ENCODE measurements at places on chromosomes 5 and 9. TPM values are rescaled to one million over a fixed set of nuclear protein-coding genes. Genes with fewer than 3 reads are reported as not detected.

SCAI gene
- total RNA-seq, result 5.4 TPM

FOXD4 gene
- 0.44 TPM for total RNA-seq

CBY3 gene
- not detected for total RNA-seq

DNAH5 gene
- total RNA-seq, result 0.46 TPM

FSTL4 gene
- total RNA-seq, result not detected

GAS1 gene
- total RNA-seq, result 70.0 TPM

IRX2 gene
- 9.1 TPM for total RNA-seq

FBP1 gene
- not detected for total RNA-seq

- no peak overlapping the region for H3K4me3 ChIP-seq
- H3K27me3 ChIP-seq, result peaks cover 67% of the 10 kb centered on the region
- no peaks in the 10 kb centered on the region for H3K4me1 ChIP-seq
- no peaks in the 10 kb centered on the region for H3K36me3 ChIP-seq
These were observed 22.0 kb upstream of the TIFAB start for GRCh38 chr5:135473956-135474670.

DNA sequence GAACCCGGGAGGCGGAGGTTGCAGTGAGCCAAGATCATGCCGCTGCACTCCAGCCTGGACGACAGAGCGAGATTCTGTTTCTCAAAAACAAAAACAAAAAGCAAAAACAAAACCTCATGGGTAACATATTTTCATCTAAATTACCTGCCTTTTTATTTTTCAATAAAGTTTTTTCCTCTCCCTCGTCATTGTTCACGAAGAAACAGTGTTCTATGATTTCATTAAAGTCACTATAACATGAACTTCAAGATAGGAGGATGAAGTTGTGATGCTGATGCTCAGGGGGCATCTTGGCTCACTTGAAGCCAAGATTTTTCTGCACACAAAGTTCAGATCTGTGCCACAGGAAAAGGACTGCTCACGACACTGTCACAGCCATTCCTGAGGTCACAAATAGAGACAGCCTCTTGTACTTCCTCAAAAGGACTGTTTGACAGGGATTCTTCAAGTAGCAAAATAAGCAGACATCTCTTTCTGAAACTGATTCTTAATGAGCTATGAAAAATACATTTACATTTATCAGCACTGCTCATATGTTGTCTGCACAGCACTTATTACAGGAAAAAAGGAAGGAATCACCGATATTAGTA lies 16.1 kb downstream of the NIPSNAP3B start:
- no peak for DNase-seq
- H3K36me3 ChIP-seq, result peaks cover 13% of the 10 kb centered on the region
- H3K27ac ChIP-seq, result no peak overlapping the region

GRCh38 chr9:84846906-84847305 lies 177.4 kb downstream of the NTRK2 start:
- peaks cover 17% of the 10 kb centered on the region for H3K4me1 ChIP-seq
- no peak overlapping the region for H3K4me3 ChIP-seq
- H3K27ac ChIP-seq, result no peak overlapping the region
- no peaks in the 10 kb centered on the region for H3K27me3 ChIP-seq
- H3K36me3 ChIP-seq, result peaks cover 2% of the 10 kb centered on the region

GRCh38 chr9:122265149-122265915 lies 650 bp downstream of the MRRF start:
- H3K4me1 ChIP-seq, result peaks cover 42% of the 10 kb centered on the region
- H3K27me3 ChIP-seq, result no peaks in the 10 kb centered on the region
- DNase-seq, result no peak
- H3K4me3 ChIP-seq, result peak overlapping the region; percentile 95
- H3K36me3 ChIP-seq, result peaks cover 4% of the 10 kb centered on the region

DNA sequence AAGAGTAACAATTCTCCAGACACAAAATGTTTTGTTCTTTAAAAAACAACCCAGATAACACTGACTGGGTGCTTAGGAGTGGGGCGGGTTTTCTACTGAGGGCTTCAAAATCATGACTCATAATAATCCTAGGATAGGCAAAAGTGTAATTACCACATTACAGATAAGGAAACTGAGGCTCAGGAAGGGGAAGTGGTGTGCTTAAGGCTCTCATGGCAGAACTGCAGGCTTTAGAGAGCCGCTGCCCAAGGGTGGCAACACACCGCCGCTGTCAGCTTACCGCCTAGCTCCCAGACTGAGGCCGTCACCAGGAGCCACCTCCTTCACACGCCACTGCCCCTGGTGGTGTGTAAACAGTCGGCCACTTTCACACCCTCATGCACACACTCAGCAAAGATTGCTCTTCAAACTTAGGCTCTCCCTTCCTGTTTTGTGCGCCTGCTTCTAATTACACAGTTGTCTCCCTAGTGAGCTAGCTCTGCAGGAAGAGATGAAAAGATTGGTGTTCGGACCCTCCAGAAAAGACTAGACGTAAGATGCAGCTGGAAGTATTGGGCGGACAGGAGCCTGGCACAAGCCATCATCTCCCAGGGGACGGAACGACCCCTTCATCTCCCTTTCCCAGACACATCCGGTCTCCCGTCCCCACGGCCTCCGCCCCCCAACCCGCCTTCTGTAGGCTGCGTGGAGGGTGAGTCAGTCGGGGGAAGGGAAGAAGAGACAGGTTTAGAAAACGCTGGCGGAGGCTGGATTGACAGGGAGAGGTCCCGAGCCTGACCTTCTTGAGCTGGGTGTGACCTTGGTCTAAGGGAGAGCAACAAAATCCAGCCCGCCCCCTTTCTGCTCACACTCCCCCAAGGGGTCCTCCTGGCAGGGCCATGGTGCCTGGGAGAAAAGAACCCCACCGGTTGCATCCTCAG lies 162.7 kb downstream of the SYK start:
- H3K36me3 ChIP-seq, result no peaks in the 10 kb centered on the region
- peak overlapping the region; percentile 88 for H3K27ac ChIP-seq
- DNase-seq, result no peak
- H3K27me3 ChIP-seq, result no peaks in the 10 kb centered on the region

DNA sequence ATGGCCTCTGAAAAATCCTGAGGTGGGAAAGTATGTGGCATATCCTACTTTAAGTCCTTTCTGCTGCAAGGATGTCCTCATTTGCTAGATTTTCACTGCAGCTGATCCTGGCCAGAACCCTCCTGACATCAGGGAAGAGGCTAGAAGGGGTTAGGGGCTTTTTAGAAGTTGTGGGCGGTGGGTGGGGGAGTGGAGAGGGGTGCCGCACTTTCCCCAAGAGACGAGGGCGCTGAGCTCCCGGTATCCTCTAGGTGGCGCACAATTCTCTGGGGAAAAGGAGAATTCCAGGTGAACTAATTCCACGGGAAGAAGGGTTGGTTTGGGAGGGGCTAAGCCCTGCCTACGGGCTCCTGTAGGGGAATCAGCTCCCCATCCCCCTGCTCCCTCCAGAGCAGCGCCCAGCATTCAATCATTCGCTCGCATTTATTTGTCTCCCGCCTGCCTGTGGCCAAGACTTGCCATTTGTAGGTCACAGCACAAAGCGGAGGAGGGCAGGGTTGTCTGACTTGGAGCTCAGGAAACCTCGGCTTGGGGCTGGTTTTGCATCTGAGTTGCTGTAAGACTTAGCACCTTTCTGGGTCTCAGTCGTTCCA lies 42.9 kb upstream of the HAND1 start:
- peaks cover 8% of the 10 kb centered on the region for H3K4me1 ChIP-seq
- no peak overlapping the region for H3K4me3 ChIP-seq
- H3K27ac ChIP-seq, result no peak overlapping the region
- no peak for DNase-seq

DNA sequence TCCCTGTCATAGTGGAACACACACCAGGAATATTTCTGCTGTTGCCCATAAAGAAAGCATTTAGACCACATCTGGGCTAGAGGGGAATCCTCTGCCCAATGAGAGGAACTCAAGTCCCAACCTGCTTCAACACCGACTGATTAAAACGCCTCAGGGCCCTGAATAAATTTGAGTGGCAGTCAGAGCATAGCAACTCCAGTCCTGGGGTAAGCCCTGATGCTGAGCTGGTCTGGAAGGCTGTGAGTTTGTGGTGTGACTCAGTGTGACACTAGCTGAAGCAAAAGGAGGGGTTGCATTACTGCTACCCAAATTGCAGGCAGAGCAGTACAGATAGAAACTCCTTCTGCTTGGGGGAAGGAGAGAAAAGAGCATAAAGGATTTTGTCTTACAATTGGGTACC lies 148.3 kb downstream of the PRDM9 start:
- H3K27ac ChIP-seq, result no peak overlapping the region
- peaks cover 2% of the 10 kb centered on the region for H3K27me3 ChIP-seq
- H3K36me3 ChIP-seq, result no peaks in the 10 kb centered on the region
- no peak overlapping the region for H3K4me3 ChIP-seq

DNA sequence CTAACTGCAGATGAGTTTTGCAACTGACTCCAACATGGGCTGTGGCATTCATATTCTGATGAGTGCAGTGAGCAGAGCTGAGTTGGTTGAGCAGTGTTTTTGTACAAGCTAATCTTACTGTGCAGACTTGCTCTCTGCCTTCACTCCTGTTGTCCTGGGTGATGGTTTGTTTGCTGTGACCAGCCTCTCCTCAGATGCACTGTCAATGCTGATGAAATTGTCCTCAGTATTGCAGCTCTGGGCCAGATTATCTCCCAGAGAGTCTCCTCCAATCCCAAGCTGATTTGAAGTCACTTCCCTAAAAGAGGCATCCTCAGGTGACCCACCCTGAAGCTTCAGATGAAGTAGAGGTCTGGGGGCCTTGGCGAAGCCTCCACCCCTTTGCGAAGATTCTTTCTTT lies 581.8 kb downstream of the ACTL7B start:
- H3K27me3 ChIP-seq, result peaks cover 2% of the 10 kb centered on the region
- H3K4me3 ChIP-seq, result no peak overlapping the region
- no peak for DNase-seq
- H3K36me3 ChIP-seq, result no peaks in the 10 kb centered on the region

- no peak for DNase-seq
- no peaks in the 10 kb centered on the region for H3K36me3 ChIP-seq
- no peaks in the 10 kb centered on the region for H3K27me3 ChIP-seq
- H3K4me3 ChIP-seq, result no peak overlapping the region
- H3K27ac ChIP-seq, result no peak overlapping the region
- H3K4me1 ChIP-seq, result no peaks in the 10 kb centered on the region
These were observed 50.4 kb downstream of the PPIC start for GRCh38 chr5:122985954-122986721.

DNA sequence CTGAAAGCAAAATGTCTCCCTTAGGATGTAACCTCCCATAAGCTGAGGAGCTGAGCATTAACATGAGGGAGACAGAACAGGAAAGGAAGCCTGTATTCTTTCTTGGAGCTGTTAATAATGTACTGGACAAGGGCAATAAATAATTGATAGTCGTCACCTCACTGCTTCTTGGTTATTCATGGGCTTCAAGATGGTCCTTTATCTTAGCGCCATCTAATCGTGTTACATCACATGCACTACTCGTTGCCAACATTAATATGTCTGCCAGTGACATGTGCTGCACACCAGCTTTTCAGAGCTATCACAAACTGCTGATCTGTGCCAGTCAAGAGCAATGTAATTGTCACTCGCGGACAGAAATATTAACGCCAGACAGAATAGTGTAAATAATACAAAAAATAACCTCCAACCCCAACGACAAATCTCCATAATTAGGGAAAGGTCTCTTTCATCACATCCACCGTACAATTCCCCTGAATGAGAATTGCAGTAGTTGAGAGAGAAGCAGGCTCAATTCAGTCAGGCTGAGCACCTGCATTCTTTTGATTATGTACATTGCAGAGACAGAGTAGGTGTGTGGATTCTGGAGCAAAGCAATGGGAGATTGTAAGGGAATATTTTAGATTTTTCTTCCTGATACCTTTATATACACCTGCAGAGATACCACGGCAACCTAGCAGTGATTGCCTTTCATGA lies 267.1 kb downstream of the SPATA31D1 start:
- no peaks in the 10 kb centered on the region for H3K27me3 ChIP-seq
- no peak overlapping the region for H3K4me3 ChIP-seq
- H3K36me3 ChIP-seq, result no peaks in the 10 kb centered on the region
- H3K27ac ChIP-seq, result no peak overlapping the region

GRCh38 chr9:109238655-109239054 lies 71.6 kb upstream of the FRRS1L start:
- no peak overlapping the region for H3K4me3 ChIP-seq
- H3K27ac ChIP-seq, result no peak overlapping the region
- DNase-seq, result no peak
- peaks cover 12% of the 10 kb centered on the region for H3K4me1 ChIP-seq
- no peaks in the 10 kb centered on the region for H3K36me3 ChIP-seq

Measured in chondrocyte (in vitro differentiated cells).